ENCODE measurements at places on chromosomes 11 and 22.

DNA sequence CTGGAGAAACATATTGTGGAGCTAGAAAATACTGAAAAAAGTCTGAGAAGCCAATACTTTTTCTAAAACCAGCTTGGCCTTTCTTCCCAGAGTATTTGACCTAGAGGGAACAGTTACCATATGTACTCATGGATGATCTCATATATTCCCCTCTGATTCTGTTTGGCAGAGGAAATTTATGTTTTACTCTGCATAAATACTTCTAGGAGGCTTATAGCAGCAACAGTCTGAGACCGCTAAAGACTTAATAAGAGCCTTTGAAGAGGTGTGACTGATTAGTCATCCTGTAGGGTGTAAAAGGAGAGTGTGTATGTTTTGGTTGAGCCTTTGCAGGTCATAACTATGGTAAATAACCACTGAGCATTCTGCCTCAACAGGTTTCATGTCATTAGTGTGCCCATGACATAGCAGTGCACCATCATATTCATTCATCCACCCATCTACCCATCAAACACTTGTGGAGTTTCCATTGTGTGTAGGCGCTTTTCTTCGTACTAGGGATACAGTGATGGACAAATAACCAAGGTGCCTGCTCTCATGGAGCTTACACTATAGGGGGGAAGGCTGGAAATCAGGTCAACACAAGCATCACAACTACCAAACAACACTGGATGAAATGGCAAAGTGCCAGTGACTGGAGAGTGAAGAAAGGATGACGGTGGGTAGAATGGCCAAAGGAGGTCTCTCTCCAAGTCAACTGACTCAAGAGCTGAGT lies 44.5 kb downstream of the TRAF6 start:
- DNase-seq = no peak

GRCh38 chr11:134607963-134608750 lies 196.1 kb upstream of the B3GAT1 start:
- DNase-seq = no peak

GRCh38 chr11:45457649-45458048 lies 171.5 kb upstream of the SYT13 start:
- DNase-seq = no peak

DNA sequence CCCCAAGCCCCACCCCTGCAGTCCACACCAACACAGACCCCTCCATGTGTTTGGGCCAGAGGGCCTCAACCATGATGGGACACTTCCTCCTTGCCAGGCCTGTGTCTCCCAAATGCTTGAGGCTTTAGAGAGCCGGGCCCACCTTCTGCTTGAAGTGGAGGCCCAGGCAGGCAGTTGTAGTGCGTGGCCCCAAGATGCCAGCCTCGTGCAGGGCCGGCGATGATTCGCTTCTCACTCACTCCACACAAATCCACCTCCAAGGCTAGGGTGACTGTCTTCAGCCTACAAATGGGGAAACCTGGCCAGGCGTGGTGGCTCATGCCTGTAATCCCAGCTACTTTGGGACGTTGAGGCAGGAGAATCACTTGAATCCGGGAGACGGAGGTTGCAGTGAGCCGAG lies 5.7 kb downstream of the PRR5 start:
- no peak for DNase-seq

GRCh38 chr22:18095101-18095805 lies 15.4 kb upstream of the TUBA8 start:
- no peak for DNase-seq

- no peak for DNase-seq
Measured at GRCh38 chr11:117860139-117860538, 16.3 kb downstream of the FXYD6 start.

GRCh38 chr22:22666307-22667091 lies 22.1 kb downstream of the GGTLC2 start:
- peak; percentile 19 for DNase-seq

DNA sequence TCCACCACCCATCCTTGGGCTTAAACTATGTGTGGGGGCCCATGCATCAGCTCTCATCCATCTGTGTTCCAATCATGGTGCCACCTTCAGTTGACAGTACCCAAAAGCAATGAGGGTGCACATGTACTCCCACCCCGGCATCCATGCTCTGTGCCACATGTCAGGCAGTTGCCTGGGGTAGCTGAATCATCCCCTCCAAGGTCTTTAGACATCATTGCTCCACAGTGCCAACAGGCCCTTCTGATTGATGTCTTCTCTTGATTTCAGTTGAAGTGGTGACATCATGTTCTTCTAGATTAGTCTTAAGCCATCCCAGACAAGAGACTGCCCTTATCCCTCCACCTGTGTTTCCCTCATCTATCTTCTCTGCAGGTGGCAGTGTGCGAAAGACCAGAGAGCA lies 42.5 kb downstream of the TMPRSS5 start:
- DNase-seq = no peak

- DNase-seq = no peak
Measured at GRCh38 chr11:44628730-44629700, 63.6 kb downstream of the CD82 start.

DNA sequence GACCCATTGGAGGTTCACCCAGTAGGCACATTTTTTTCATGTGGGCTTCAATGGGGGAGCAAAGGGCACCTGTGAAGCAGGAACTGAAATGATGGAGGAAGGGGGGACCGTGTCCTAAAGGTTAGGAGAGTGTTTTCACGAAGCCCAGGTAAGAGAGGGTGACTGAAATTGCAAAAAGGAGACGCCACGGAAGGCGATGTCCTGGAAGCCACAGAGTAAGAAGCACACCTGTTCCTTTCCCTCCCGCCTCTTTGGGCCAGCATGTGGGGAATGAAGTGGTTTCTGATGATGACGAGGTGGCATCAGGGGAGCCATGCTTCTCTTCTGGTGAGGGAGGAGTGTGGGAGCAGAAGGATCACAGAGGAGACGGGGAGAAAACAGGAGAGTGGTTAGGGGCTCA lies 37.0 kb upstream of the MICAL2 start:
- DNase-seq = no peak

GRCh38 chr22:25023879-25024278 lies 71.4 kb downstream of the KIAA1671 start:
- DNase-seq = no peak

DNA sequence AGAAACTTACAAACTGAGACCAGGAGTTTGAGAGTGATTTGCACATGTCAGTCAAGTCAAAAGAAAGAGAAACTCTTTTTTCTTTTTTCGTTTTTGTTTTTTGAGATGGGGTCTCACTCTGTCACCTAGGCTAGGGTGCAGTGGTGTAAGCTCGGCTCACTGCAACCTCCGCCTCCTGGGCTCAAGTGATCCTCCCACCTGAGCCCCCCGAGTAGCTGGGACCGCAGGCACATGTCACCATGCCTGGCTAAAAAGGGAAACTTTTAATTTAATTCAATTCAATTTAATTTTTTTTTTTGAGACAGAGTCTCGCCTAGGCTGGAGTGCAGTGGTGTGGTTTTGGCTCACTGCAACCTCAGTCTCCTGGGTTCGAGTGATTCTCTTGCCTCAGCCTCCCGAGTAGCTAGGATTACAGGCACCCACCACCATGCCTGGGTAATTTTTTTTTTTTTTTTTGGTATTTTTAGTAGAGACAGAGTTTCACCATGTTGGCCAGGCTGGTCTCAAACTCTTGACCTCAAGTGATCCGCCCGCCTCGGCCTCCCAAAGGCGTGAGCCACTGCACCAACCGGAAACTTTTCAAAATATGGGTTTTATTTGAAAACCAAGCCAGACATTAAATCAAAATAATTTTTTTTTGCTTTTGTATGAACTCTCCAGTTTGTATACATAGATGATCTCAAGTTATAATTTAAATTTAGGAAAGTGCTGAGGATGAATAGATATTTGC lies 9.9 kb downstream of the UCP3 start:
- no peak for DNase-seq
